Spinal cord (tissue), 10 donors: ENCODE measurements at places on chromosomes 2 and 18. TPM values are rescaled to one million over a fixed set of nuclear protein-coding genes. Genes with fewer than 3 reads are reported as not detected.

DNA sequence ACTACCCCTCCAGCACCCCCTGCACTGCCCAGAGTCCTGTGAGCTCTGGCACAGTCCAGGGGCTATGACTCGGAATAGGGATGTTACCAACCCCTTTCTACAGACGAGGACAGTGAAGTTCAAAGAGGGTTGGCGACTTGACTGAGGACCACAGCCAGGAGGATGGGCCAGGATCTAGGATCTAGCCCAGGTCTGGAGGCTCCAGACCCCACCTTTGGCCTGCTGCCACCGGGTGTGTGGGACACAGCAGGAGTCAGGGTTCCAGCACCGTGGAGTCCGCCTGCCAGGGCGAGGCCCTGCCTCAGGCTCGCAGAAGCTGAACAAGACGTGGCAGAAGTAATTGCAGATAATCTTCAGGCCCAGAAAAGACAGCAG is 37.9 kb upstream of the GPC1 start:
- no peak for DNase-seq

DNA sequence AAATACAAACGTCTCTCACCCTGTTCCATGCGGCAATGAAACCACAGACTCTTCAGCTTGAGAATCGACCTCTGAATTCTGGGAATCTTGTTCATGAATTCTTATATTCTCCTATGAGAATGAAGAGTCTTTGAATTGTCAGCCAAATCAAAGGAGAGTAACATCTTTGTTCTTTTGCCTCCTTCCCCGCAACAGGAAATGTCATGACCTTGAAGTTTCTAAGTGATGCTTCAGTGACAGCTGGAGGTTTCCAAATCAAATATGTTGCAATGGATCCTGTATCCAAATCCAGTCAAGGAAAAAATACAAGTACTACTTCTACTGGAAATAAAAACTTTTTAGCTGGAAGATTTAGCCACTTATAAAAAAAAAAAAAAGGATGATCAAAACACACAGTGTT is 21.8 kb downstream of the TNFAIP6 start:
- DNase-seq, result no peak

- DNase-seq, result no peak
These were observed 53.9 kb downstream of the TNFRSF11A start for GRCh38 chr18:62379051-62379450.

Gene MERTK
- 13.4 TPM for total RNA-seq
